Left kidney (tissue), 8 donors: ENCODE measurements at places on chromosomes 7 and 10. TPM values are rescaled to one million over a fixed set of nuclear protein-coding genes. Genes with fewer than 3 reads are reported as not detected.

Gene TLX1
- polyA plus RNA-seq: not detected

Gene CYP2W1
- 2.1 TPM for polyA plus RNA-seq

Gene KEL
- 3.8 TPM for polyA plus RNA-seq

Gene ATOH7
- 1.7 TPM for polyA plus RNA-seq

Gene CTAGE6
- polyA plus RNA-seq: not detected

Gene NEUROD6
- not detected for polyA plus RNA-seq
